Suppressor macrophage treated with lipopolysaccharide for 4 hours (primary cell): ENCODE measurements at places on chromosomes 13 and 19.

DNA sequence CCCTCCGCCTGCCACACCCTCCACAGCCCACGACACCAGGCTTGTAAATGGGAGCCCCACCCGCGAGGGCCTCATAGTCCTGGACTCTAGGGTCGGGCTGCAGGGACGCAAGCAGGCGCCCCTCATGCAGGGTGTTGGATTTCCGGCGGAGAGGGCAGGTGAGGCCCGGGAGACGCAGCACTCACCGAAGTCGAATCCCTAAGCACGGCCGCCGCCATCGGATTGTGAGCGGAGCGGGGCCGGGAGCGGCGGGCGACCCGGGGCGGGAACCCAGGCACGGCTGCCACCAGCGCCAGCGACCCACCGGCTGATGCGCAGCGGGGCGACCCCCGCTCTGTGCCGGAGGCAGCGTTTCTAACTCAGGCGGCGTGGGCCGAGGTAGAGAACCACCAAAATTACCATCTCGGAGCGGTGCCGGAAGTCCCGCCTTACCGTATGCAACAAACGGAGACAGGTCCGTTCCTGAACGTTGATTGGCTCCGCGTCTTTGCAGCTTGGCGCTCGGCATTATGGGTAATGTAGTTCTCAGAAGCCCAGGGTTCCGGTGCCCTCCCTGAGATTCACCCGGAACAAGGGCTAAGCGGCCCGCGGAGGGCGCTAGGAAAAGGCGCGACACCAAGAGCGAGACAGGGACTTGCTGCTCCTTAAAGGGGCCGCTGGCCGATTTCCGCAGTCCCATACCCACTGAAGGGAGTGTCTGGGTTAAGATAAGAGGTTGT is at the start of gene ZNF416:
ZNF416 (minus strand) TSS at position 425 of the 719 bp plus-strand sequence; CDS start at position 218, 207 bp downstream.
- peak; percentile 99 for DNase-seq

GRCh38 chr13:36887758-36888521 is 32.1 kb downstream of the SMAD9 start:
- peak; percentile 49 for DNase-seq

DNA sequence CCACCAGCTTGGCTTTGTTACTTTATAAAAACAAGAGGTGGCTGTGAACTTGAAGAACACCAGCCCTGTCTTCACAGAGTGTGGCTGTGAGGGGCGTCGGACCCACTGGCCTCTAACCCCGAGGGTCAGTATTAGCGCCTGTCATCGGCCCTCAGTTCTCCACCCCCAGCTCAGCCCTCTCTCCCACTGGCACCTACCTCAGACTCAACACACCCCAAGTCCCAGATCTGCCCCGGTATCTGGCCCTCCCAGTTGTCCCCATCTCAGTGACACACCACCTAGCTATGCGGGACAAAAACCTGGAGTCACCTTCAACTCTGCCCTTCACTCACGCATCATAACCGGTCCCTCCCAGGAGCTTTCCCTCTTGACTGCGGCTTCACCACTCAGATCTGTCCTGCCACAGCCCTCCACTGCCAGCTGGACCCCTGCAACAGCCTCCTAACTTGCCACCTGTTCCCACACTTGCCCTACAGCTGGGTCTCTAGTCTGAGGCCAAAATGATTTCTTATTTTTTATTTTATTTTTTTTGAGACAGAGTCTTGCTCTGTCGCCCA is 45.4 kb downstream of the PEPD start:
- DNase-seq: no peak

DNA sequence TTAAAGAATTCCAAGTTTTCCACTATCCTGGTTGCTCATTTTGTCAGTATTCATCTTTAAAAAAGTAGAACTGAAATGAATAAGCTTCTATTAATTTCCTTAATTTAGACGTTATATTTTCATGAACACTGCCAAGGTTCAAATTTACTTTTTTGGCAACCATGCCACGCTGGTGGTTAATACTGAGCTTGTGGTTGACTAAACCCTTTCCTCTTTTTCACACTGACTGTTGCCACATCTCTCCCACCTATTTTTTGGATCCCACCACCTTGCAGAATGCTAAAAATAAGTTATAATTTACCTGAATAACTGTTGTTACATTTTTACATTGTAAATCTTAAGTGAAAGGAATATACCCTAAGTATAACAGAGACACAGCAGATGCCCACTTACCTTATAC is 45.0 kb downstream of the FLT3 start:
- DNase-seq: no peak

- DNase-seq: no peak
These were observed 2.2 kb downstream of the ZNF415 start for GRCh38 chr19:53130506-53130905.

GRCh38 chr19:2575734-2576481 is 100.0 kb downstream of the GADD45B start:
- DNase-seq: no peak

DNA sequence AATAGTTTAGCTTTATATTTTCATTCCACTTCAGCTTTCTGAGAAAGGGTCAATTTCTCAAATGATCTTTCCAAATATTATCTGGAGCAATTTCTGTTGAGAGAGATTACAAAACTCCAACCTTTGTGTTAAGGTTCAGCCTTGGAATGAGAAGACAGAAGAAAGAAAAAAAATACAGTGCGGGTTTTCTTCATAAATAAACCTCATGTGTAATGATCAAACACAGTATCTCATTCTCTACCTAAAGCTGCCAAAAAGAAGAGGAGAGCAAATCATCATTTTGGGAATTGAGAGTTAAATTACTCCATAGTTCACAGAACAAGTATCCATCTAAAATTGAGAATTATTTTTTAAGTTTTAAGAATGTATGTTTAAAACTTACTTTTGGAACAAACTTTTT is 420.5 kb downstream of the KLF5 start:
- no peak for DNase-seq

GRCh38 chr13:49443357-49443703 is 534 bp downstream of the CAB39L start:
- no peak for DNase-seq

GRCh38 chr13:37615276-37615675 is 16.7 kb upstream of the POSTN start:
- no peak for DNase-seq

- DNase-seq: peak; percentile 95
These were observed at the start of gene ZNF844 for GRCh38 chr19:12064590-12065538. ZNF844 (plus strand) TSS chr19:12064731; CDS start chr19:12064874, 143 bp downstream.

- peak; percentile 56 for DNase-seq
These were observed 8.1 kb upstream of the SERPINE3 start for GRCh38 chr13:51331354-51331861.

DNA sequence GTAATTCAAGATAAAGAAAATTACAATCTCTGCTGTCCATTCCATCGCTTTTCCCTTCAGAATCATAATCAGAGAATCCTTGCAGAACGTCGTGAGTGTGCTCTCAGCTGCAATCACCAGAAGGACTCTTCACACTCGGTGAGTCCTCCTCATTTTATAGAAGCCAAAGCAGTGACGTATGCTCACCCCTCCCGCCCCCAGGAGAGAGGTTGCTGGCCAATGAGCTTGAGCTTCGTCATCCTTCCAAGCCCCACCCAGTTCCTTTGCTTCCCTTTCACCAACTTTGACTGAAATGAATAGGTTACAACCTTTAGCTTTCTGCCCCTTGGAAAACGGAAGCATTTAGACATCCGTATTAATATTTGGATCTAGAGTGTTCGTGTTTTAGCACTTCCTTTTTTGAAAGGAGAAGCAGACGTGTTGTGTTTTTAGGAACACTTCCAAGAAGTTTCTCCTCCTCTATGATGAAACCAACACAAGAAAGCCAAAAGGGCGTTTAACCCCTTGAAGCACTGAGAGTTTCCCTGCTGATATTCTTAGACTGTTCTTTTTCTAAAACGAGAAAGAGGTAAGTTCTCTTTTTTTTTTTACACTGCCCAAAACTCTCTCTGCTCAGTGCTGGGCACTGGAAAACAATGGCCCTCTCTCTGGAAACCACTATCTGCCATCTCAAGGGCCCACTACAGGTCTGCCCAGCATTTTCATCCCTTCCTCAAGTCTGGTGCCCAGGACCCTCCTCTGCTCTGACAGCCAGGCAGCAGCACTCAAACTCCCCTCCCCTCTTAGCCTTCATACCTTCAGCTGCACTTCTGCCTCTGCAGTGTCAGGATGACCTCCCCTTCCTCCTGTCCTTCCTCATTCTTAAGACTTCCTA is 44.3 kb upstream of the CEACAM21 start:
- DNase-seq: peak; percentile 98

- DNase-seq: no peak
These were observed 3.7 kb downstream of the GGACT start for GRCh38 chr13:100584896-100585295.

GRCh38 chr13:96100457-96101220 is 10.7 kb downstream of the HS6ST3 start:
- no peak for DNase-seq

DNA sequence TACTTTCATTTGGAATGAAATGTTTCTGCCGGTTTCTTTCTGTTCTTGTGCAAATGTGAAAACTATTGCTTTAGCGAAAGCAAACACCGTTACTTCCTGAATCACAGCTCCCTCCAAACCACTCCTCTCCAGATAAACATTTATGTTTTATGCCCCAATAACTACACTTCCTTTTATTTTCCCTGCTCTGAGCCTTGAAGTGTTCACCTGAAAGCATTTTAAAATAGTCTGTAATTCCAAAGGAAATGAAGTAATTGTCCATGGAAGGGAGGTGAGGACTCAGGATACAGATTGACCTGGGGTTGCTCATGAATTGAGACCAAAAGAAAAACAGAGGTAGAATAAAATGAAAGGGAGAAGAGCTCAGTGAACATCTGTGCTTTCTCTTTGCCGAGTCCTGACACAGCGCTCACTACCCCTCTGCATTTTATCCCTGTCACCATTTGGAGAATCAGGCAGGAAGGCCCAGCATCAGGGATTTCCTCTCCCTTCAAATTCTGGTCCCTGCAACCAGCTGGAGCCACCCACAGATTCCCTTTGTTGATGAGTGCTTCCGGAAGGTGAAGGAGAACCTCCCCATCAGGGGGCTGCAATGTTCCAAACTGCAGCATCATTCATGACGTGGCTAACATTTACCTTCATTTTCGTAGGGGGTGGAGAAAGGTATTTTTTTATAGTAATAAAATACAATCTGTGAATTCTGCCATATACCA is 171.9 kb downstream of the ITGBL1 start:
- DNase-seq: no peak

- DNase-seq: peak; percentile 80
These were observed 8.3 kb downstream of the CACTIN start for GRCh38 chr19:3618144-3618810.

DNA sequence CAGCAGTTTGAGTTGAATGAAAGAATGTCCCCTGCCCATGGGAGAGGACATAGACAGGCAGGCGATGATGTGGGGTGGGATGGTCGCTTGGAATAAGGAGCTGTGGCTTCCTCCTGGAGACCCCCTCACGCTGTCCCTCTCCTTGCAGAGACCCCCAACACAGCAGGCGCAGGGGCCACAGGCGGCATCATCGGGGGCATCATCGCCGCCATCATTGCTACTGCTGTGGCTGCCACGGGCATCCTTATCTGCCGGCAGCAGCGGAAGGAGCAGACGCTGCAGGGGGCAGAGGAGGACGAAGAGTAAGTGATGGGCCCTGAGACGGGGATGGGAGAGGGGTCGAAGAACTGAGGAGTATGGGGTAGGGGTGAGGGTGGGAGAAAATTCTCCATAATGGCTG is 9.0 kb upstream of the TOMM40 start:
- no peak for DNase-seq

GRCh38 chr19:46428239-46429135 is at the start of gene PNMA8C:
PNMA8C (minus strand) TSS chr19:46428936; CDS start chr19:46428359, 577 bp downstream.
- DNase-seq: peak; percentile 67

DNA sequence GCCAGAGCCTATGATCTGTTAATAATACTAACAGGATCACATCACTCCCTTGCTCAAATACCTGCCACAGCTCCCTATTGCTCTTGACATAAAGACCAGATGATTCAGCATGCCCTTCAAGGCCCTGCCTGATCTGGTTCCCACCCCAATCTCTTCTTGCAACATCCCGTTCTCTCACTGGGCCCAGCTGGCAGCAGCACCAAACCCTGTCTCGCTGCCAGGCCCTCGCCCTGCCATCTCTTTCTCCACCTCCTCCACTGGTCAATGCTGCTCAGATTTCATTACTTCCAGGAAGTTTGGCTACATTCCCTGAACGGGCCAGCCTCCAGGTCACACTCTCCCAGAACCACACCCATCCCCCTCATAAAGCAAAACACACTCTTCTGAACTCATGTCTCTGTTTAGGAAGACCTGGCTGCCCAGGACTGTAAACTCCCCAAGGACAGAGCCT is 8.6 kb upstream of the BCAT2 start:
- no peak for DNase-seq

- DNase-seq: no peak
These were observed 193.3 kb downstream of the PCDH9 start for GRCh38 chr13:67036699-67037457.

DNA sequence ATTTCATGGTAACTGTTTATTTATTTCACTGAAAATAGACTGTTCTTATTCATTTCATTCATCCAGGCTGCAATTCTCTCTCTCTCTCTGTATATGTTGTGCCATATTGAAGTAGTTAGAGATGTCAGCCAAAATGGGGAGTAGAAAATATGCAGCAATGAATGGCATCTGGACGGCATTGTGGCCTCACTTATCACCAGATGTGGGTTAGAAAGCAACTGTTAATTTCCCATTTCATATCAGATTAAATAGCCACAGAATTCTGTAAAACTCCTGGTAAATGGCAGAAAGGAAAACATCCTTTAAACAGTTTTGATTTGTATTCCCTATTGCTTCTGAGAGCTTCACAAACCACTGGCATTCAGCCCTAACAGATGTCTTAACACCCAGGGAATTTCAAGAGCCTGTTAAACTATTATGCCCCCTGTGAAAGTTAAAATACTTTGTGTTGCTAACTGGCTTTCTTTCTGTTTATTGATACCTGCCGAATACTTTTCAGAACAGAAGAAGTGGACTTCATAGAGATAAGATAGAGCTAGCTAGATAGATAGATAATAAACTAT is 1763.3 kb upstream of the MIR17HG start:
- no peak for DNase-seq

- no peak for DNase-seq
These were observed 181.8 kb downstream of the TBC1D4 start for GRCh38 chr13:75299913-75300862.

DNA sequence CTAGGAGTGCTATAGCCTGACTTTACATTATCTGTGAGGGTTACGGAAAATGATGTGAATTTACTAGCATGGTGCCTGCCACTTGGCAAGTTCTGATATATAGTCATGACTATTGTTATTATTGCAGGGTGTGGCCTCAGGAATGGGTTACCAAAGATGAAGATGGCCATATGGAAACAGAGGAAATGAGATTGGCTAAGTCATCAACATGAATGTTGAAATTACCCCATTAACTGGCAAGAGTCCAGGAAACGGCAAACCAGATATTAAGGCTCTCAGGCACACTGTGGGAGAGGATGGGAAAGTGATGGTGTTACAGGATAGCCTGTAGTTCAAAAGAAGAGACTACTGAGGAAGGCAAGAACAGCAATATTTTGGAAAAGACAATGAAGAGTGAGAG is 183.3 kb downstream of the KCNRG start:
- peak; percentile 86 for DNase-seq

- no peak for DNase-seq
These were observed 26.2 kb downstream of the MBD3L2B start for GRCh38 chr19:6995054-6995453.

- DNase-seq: peak; percentile 20
These were observed 8.1 kb downstream of the PAK4 start for GRCh38 chr19:39133431-39134270.
